ENCODE measurements at places on chromosomes 5 and 9. TPM values are rescaled to one million over a fixed set of nuclear protein-coding genes. Genes with fewer than 3 reads are reported as not detected.

PAX5 gene
- 0.52 TPM for total RNA-seq

CAVIN4 gene
- total RNA-seq, result 0.33 TPM

SPINK7 gene
- total RNA-seq, result not detected

TAF11L10 gene
- not detected for total RNA-seq

RBM22 gene
- 22.8 TPM for total RNA-seq

ANKRD33B gene
- 3.9 TPM for total RNA-seq

SPINK13 gene
- total RNA-seq, result 2.6 TPM

YIPF5 gene
- total RNA-seq, result 18.9 TPM

PHF24 gene
- not detected for total RNA-seq

KCTD16 gene
- 4.3 TPM for total RNA-seq

C5orf46 gene
- total RNA-seq, result not detected

NTRK2 gene
- 20.5 TPM for total RNA-seq

SLC4A9 gene
- not detected for total RNA-seq

PCDHGB4 gene
- 3.6 TPM for total RNA-seq

TRIM36 gene
- total RNA-seq, result 2.9 TPM

AGXT2 gene
- not detected for total RNA-seq

PGM5 gene
- total RNA-seq, result 6.5 TPM

ECM2 gene
- 6.5 TPM for total RNA-seq

PKD2L2 gene
- total RNA-seq, result not detected

GNA14 gene
- 1.6 TPM for total RNA-seq

CNTFR gene
- 16.8 TPM for total RNA-seq

TAF1L gene
- not detected for total RNA-seq

SLC45A2 gene
- total RNA-seq, result not detected
